Right lobe of liver (tissue), 6 donors: ENCODE measurements at places on chromosomes 5 and 9.
A peak's percentile ranks its signal among the peaks of the same experiment; 100 is the strongest.

- DNase-seq, result no peak
These were observed 41.0 kb upstream of the EQTN start for GRCh38 chr9:27337833-27338526.

DNA sequence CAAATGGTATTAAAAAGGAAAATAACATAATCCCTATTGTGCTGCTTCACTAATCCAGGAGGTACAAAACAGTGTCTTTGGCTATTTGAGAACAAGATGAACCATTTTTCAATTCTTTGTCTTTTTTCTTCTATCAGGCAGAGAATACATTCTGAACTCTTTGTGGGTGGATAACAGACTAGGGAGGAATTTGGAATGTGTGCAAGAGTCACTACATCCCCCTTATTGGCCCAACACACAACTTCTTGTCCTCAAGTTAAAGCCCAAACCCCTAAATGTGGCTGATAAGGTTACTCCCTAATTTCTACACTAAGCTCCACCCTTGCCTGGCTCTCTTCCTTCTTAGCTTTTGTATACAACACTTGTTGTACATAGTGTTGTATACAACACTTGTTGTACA lies 342.7 kb upstream of the RFX3 start:
- DNase-seq, result no peak

DNA sequence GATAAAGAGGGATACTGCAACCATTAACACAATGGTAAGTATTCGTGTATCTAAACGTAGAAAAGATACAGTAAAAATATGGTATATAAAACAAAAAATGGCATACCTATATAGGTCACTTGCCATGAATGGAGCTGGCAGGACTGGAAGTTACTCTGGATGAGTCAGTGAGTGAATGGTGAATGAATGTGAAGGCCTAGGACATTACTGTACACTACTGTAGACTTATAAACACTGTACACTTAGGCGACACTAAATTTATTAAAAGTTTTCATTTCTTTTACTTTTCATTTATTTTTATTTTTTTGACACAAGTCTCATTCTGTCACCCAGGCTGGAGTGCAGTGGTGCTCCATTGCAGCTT lies 14.1 kb downstream of the TDRD7 start:
- no peak for DNase-seq

GRCh38 chr5:134555223-134555889 lies 29.9 kb downstream of the JADE2 start:
- DNase-seq, result no peak

- DNase-seq, result no peak
These were observed 21.9 kb downstream of the NIM1K start for GRCh38 chr5:43213951-43214350.

GRCh38 chr5:8508231-8508630 lies 639.3 kb downstream of the MTRR start:
- no peak for DNase-seq

- no peak for DNase-seq
These were observed 153.2 kb downstream of the MELK start for GRCh38 chr9:36725777-36726356.

DNA sequence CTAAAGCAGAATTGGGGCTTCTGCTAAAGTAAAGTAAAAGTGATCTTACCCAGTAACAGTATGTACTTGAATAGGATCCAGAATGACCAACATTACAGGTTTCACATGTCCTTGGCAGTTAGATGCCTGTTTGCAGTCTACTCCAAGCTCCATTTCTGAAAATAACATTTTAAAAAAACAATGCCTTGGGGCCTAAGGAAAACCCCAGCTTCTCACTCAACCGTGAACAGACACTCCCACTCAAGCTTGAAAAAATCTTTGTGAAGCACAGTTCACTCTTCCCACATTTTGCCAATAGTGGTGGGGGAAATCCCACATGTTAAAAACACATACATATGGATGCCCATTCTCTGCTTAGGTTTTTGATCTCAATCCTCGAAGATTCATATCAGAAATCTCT lies 304.1 kb downstream of the ARRDC3 start:
- no peak for DNase-seq

GRCh38 chr5:65832603-65833228 lies 93.7 kb upstream of the ERBIN start:
- DNase-seq, result no peak

DNA sequence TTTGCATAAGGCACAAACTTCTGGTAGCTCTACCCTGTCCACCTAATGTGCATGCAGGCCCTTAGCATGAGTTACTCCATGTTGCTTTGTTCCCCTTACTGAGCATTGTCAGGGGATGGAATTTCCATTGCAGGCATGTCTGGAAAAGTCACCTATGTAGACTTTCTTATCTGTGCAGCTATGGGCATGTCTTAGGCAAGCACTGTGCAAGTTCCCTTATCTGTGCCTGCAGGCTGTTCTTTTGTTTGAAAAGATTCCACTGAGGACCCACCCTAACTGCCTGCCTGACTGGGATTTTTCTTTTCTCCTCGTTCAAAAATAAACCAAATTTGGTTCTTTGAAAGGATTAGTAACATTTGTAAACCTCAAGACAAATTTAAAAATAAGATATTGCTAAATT lies 587.0 kb downstream of the CDH18 start:
- no peak for DNase-seq

GRCh38 chr5:59782856-59783255 lies 110.7 kb downstream of the PDE4D start:
- DNase-seq, result no peak

DNA sequence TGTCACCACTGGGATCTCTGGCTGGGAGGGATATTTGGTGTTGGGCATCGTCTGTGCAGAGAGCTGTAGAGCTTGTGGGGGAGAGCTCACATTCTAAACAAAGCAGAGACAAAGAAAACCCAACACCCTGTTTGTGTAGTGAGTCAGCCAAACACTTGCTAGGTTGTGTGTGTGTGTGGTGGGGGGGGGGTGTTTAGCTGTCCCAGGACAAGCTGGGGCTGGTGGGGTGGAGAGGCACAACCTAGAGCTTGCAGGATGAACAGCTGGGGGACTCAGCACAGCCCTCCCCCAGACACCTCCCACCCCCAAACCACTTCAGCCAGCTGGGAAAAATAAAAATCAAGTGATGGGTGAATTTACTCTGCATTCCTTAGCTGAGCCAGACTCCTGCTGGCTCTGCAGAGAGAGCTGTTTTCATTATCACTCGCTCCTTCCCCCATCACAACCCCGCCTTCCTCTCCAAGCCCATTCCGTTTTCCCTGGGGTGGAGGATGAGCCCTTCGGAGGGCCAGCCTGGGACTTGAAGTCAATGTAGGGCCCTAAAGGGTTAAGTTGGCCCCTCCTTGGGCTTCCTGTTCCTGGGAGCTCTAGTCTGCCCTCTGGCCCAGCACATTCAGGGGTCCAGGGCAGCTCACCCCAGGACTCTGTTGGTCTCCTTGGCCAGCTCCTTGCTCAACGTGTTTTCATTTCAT lies 2.6 kb downstream of the OLFML2A start:
- DNase-seq, result no peak

- no peak for DNase-seq
These were observed 262.6 kb upstream of the MAP3K1 start for GRCh38 chr5:56552612-56553268.

DNA sequence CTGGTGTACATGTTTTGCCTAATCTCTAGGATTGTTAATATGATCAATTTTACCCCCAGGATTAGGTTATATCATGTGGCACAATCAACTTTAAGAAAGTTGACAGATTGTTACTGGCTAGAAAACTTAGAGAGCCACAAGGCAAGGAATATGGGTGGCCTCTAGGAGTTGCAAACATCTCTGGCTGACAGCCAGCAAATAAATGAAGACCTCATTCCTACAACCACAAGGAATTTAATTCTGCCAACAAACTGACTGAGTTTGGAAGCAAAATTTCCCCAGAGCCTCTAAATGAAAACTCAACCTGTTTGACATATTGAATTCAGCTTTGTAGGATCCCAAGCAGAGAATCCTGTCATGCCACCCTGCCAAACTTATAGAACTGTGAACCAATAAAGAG lies 196.4 kb upstream of the PTGER4 start:
- no peak for DNase-seq

DNA sequence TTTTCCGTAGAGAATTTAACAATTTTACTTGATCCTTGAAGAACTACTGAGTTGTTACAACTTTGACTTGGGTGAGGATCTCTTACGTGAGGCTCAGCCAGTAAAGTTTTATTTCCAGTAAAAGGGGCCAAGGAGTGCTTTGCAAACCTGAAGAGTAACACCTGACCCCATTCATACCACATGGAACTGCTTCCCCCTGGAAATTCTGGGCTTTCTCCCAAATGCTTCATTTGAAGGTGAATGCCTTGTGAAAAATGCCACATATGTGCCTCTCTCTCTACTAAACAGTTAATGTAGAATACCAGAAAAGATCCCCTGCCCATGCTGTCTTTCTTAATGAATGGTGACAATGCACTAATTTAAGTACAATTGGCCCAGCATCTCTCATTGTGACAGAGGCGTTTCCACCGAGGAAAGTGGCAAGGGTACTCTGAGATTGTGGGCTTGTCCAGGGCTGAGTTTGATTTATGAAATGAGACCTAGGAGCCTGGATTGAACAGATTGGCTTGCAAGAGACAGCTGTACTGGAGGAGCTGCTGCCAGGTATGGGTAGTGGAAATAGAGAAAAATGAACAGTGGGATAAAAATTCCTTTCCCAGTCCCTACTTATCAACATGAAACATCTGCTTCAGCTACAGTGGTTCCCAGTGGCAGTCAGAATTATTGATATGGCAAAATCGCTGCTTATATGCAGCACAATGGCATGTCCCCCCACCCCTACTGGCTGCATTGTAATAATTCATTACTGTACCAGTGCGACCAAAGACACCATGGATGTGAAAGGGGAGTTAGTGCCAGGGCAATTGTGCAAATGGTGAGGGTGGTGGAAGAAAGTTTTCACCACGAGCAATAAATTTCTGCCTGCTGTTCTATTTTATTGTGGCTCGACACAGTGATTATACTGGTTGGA lies 843.7 kb upstream of the WWC1 start:
- DNase-seq, result no peak

- no peak for DNase-seq
These were observed 31.6 kb downstream of the DAB2IP start for GRCh38 chr9:121682926-121683515.

GRCh38 chr9:88814577-88814976 lies 176.7 kb upstream of the S1PR3 start:
- DNase-seq, result no peak

- DNase-seq, result no peak
These were observed 8.1 kb downstream of the CCDC180 start for GRCh38 chr9:97315550-97315949.

GRCh38 chr9:137606734-137607138 lies 1.2 kb downstream of the ARRDC1 start:
- peak; percentile 52 for DNase-seq
